ENCODE measurements at places on chromosomes 2 and 18.

- DNase-seq: no peak
Measured at GRCh38 chr2:152594792-152595191, 122.5 kb downstream of the PRPF40A start.

- DNase-seq: no peak
Measured at GRCh38 chr2:85710687-85711577, 16.8 kb downstream of the GNLY start.

GRCh38 chr2:32683520-32684086 lies 55.8 kb downstream of the TTC27 start:
- no peak for DNase-seq

DNA sequence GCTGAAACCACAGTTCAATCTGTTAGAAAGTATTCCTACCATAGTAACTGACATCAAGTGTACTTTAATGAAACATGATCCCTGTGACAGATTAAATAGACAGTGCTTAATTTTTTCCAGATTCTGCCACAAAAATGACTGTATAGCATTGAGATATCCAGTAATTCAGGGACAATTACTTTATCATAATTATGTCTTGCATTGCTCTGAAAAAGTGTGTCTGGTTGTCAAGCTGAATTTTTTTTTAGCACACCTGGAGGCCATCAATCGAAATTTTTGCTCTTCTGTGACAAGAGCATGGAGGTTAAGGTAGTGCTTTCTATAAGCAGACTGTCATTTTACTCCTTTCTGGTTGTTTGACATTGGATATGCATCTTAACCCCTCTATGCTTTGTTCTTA lies 1083.8 kb upstream of the NRXN1 start:
- DNase-seq: no peak

- no peak for DNase-seq
Measured at GRCh38 chr18:9649164-9649540, 34.8 kb upstream of the PPP4R1 start.

GRCh38 chr18:47932603-47933002 lies 2.1 kb upstream of the SMAD2 start:
- no peak for DNase-seq

GRCh38 chr2:29195796-29196195 lies 80.6 kb downstream of the CLIP4 start:
- no peak for DNase-seq

DNA sequence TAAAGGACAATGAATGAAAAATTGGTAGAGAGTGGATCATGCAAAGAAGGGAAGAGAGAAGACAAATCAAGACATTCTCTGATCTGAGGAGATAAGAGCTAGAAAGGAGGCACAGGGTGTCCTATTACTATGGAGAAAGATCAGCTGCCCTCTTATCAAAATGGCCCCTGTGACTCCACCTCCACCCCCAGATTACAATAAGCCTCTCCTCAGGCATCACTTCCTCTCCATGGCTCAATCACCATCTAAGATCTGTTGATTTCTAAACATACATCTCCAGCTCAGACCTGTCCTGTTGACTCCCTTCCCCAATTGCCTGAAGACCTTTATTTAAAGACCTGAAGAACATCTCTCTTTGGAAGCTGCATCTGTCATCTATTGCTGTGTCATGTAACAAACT lies 43.2 kb downstream of the SP100 start:
- DNase-seq: no peak

GRCh38 chr2:217886720-217887309 lies 116.0 kb downstream of the TNS1 start:
- peak; percentile 63 for DNase-seq

DNA sequence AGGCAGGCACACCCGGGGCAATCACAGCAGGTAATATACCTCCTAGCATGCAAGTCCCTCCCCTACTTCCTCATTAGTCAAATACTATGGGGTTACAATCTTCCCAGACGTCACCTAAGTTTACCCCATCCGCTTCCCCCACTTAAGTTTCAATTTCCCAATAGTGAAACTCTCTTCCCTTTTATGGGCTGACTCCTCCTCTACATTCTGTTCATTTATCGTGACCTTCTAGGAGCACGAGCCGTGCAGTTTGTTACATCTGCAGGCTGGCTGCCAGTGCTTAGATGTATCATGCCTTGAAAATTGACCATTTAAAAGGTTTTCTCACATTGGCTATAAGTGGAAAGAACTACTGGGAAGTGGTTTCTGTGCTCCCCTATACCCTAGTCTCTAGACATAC lies 1357.8 kb upstream of the CRIM1 start:
- DNase-seq: no peak

- no peak for DNase-seq
Measured at GRCh38 chr18:7147399-7147798, 29.8 kb upstream of the LAMA1 start.

DNA sequence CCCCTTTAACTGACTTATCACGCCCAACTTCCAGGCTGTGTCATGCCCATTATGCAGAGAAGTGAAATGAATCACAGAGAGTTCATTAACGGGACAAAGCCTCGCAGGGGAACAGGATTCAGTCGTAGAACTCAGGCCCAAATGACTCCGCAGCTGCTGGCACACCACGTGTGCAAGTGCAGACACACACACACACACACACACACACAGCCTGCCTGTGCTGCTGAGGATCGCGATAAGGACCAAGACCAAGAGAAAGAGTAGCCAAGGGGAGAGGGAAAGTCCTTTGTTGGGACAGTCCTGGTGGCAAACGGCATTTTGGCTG lies 90.0 kb upstream of the TAF1B start:
- peak; percentile 95 for DNase-seq

DNA sequence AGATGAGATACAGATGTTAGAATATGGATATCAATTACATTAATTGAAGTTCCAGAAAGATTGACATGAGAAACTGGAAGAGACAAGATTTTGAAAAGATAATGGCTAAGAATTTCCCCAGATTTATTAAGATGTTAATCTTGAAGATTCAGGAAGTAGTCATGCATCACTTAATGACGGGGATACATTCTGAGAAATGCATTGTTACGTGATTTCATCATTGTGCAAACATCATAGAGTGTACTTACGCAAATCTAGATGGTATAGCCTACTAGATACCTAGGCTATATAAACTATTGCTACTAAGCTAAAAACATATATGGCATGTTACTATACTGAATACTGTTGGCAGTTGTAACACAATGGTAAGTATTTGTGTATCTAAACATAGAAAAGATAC lies 6.8 kb upstream of the CHMP3 start:
- DNase-seq: no peak

GRCh38 chr2:101368376-101368775 lies 18.9 kb downstream of the CREG2 start:
- no peak for DNase-seq

GRCh38 chr2:241514553-241514952 lies 6.2 kb upstream of the STK25 start:
- DNase-seq: no peak

DNA sequence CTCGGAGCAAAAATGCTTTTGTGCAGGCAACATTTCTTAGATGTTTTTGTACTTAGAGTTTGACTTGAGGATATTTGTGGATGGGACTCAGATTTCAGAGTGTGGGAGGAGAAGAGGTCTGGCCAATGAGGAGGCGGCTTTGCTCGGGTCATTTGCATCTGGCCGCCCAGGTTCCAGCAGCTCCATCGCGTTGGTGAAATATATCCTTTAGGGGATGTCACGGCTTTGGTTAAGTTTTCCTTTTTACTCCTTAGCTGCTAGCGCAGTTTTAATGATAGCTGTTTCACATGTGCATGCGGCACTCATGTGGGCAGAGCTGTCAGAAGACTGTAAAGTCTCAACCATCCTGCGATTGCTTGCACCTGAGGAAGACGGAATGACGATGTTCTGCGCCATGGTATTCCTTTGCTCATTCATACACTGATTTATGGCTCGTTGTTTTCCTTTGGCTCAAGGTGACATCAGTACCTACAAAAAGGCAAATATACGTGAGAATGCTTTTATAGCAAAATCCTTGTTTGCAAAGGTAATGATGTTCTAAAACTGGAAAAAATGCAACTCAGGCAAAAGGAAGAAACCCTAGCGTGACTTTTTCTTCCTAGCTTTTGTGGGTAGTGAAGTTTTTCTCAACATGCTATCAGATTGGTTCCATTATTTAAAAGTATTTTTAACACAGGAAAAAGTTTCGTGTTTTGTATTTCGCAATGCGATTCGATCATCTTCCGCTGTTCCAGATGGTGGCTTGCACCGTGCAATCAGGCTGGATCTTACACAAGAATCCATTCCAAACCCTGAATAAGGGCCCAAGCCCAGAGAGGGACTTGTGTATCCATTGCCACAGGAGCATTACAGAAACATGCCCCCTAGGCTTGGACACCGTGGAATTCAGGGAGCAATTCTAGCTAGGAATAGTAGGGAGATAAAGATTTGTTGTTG lies 70.5 kb upstream of the ZNF516 start:
- no peak for DNase-seq

DNA sequence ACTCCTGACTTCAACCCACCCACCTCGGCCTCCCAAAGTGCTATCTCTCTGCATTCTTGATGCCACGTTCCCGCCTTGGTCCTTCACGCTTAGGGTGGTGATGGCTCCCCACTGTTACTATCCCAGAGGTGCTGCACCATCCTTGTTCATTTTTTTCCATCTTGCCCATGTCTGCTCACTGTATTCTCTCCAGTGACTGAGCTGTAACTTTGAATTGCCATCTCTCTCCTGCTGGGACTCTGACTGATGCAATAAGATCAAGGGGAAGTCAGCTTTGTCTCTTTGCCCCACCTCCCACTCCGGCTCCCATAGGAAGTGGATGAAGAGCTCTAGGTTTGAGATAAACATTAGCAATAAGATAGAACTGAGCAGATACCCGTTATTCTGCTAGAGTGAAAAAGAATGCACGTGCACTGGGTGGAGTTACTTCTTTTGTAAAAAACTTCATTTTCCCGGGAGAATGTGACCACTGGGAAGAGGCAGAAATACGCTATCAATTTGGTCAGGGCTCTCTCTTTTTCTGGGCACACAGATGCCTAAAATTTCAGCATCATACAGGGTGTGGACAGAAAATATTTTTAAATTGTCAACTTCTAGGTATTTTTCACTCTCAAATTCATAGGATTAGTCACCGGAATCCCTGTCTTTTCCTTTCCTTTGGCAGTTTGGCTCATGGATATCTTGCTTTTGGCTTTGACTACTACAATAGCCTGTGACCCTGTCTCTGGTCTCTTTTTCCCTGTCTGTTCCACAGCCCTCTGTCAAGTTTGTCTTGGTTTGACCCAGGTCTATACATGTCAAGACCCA lies 105.4 kb downstream of the POLR1A start:
- no peak for DNase-seq

GRCh38 chr2:10179422-10179821 lies 56.9 kb downstream of the RRM2 start:
- DNase-seq: no peak

DNA sequence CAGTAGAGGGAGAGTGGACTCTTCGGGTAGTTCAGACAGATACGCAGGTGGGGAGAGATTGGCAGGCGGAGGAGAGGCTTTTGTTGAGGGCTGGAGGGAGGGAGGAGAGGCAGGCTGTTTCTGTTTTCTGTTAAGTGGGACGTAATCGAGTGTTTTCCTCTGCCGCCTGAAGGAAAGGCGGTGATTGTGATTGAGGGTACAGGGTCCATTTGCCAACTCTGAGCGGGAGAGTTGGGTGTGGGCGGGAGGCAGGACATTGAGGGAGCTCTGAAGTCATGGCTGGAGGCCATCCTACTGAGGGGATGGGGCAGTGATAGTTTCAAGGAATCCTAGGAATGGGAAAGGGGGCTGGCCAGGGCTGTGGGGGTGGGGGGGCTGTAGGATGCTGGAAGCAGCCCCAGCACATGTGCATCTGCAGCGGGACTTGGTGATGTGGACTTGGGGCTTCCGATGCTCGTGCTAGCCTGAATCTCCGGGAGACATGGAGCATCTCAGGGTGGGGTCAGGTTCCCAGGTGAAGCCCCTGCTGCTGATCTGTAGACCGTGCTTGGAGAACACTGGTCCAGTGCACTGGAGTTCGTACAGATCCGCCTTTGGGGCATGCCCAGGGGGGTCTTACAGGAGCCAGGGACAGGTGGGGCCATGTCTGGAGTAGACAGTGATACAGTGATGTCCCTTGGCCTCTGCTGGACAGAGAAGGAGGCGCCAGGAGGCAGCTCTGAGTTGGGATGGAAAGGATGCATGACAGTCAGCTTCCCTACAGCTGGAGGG lies 167.5 kb downstream of the AGAP1 start:
- no peak for DNase-seq

- no peak for DNase-seq
Measured at GRCh38 chr2:38723173-38723572, 28.0 kb downstream of the SRSF7 start.

DNA sequence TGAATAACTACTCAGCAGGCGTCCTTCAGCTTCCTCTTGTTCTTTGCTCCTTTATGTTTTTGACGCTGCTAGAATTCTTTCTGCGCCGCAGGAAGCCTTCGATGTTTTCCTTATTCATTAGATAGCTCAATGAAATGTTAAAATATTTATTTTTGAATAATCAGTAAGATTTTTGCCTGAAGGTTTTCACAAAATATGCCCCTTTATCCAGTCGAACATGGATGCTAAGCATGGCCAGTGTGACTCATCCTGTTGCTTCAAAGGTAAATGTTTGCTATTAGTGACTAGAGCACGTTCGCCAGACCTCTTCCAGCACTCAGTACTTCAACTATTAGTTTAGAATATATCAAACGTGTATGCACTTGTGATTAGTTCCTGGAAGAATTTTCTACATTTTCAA lies 7.6 kb upstream of the MEIS1 start:
- DNase-seq: no peak

DNA sequence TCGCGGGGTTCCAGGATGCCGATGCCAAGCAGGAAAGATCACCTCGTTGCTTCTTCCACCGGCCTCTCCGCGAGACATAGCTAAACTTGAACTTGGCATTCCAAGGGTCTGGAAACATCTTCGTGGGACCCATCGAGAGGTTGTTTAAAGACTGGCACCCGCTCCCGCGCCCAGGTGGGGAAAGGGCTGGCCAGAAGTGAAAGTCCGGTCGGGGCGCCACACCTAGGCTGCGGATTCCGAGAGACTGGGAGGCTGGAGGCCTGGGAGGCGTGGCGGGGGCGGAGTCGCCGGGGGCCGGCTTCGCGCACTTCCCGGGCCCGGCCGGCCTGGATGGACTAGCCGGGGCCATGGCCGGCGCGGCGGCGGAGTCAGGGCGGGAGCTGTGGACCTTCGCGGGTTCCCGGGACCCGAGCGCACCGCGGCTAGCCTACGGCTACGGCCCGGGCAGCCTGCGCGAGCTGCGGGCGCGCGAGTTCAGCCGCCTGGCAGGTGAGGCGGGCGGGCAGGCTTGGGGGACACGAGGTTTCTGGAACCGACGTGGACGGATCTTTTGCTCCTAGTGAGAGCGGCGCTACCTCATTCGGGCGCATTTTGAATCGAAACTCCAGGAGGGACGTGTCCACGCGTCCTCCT lies at the start of gene MOCOS:
Gene MOCOS, plus strand, starts transcription at position 305 of the 633 bp plus-strand sequence. Its CDS starts 43 bp downstream, at position 348.
- DNase-seq: peak; percentile 16

DNA sequence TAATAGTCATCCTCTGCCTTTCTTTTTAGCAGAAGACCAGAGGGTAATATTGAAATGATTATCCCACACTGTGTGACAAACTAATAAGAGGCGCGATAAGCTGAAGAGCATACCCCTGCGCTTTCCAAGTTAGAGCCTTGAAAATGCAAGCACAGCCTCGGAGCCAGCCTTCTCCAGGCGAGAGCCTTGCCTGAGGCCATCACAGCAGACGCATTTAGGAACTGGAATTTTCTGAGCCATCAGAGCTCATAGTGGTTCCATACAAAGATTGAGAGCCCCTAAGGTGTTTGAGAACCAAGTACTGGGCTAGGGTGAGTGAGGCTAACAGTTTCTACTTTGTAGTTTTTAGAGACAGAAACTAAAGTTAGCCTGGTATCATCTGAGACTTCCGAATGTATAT lies 19.9 kb downstream of the PSMG2 start:
- DNase-seq: no peak

GRCh38 chr2:97988722-97989121 lies 7.0 kb downstream of the TMEM131 start:
- DNase-seq: no peak

GRCh38 chr2:240422658-240423329 lies 12.7 kb upstream of the GPC1 start:
- no peak for DNase-seq
